ENCODE measurements at places on chromosomes 16 and 17.

DNA sequence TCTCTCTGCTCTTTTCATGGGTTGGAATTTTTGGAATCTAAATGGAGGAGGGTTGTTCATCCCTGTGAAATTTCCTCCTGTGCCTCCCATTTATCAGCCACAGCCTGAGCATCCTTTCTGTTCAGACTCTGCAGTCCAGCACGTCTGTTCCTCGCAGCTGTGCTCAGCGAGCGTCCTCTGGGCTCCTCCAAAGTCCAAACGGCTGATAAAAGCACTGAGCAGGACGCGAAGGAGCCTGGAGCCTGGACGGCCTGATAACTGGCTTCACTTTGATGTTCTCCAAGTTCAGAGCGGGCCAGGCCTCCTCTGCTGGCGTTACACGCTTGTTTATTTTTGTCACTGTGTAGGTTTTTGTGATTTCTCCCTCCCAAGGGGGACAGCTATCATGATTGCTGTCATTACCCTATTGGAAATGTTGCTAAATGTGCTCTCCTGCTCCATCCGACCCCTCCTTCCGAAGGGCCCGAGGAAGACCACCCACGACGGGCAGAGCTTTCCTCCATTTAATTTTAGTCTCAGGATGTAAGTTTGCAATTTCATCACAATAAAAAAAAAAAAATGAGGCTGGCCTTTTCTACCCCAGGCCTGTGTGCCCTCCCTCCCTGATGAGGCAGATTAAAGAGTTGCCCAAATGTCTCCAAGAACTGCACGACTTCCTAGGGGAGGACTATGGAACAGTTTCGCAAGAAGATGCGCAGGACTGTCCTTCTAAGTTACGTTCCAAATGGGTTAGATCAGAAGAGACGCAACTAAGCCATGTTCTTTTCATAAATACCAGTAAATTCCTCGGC, 290.5 kb upstream of the FOXF1 start:
- DNase-seq = no peak

DNA sequence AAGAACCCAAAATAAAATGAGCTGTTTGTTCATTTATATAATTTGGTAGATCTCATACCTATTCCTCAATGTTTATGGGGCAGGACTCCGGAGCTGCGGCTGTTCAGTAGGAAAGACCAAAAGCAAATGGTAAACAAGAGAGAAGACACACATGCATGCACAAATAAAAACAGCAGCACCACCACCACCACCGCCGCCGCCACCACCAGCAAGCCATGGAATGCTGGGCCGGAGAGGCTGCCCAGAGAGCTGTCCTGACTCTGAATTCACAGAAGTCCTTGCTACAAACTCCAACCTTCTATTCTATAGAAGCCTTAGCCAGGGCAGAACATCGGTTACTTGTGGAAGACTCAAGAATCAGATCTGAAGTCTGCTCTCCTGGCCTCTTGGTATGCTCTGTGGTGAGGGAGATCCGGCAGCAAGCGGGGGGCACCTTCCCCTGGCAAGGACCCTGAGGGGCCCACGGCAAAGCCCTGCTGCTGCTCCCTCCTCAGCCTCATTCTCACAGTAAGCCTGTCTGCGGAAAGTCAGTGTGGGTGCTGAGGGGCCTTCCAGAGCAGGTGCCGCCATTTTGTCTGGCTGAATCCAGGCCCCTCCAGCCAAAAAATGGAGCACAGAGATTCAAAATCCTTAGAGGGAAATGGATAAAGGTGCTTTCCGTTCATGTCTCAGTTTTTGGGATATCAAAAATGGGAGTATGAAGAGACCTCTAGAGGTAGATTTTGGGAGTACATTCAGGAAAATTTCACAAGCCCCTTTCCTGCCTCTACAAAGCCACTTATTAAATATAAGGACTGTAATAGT, 6.4 kb upstream of the FOXJ1 start:
- DNase-seq = peak; percentile 30

DNA sequence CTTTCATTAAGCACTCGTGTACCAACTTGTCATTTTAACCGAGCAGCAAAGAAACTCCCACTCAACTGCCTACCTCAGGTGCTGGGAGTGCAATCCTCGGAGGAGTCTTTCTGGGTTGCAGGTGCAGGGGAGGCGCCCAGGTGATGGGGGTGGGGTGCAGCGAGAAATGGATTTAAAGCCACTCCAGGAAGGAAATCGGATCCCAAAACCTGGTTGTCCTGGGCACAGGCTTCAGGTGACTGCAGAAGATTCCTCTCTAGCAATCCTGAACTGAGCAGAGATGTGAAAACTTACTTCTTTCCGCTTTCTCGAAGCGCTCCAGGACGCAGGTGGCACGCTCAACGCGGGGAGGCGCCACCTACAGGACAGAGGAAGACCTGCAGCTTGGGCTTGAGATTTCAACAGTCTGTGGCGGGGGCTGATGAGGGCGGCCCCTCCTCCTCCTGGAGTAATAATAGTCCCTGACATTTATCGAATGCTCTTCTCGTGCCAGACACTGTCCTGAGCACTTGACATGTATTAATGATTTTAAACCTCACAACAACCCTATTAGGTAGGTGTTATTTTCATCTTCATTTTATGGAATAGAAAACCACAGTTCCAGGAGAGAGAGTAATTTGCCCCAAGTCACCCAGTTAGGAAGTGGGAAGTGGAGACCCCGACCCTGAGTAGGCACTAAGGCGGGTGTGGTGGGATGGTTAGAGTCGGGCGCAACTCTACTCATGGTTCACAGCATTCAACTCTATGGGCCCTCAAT, 27.2 kb upstream of the SKAP1 start:
- DNase-seq = peak; percentile 42

DNA sequence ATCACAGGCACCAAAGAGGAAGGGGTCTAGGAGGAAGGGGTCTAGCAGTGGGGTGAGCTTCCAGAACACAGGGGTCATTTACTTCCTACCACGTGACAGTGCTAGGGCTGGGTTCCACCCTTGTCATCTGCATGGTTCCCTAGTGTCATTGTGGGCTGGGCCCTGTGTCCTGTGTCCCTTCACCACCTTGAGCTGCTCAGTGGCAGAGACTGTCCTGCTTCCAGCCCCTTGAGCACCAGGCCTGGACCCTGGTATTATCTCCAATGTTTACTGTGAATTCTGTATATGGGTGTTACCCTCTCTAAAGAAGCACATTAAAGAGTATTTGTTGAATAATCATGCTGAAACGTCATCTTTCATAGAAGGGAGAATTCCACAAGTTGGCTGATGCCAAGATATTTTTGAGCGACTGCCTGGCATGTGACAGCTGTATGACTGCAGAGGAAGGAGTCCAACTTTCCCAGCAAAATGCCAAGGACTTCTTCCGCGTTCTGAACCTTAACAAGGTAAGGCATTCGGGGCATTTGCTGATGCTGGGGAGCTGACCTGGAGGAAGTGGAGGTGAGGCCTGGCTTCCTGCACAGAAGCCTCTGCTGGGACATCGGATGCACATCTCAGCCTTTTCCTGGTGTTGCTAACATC, 5.5 kb downstream of the NARF start:
- DNase-seq = no peak

- DNase-seq = peak; percentile 79
Observed at GRCh38 chr17:35433075-35433894, 985 bp upstream of the SLFN12 start.

DNA sequence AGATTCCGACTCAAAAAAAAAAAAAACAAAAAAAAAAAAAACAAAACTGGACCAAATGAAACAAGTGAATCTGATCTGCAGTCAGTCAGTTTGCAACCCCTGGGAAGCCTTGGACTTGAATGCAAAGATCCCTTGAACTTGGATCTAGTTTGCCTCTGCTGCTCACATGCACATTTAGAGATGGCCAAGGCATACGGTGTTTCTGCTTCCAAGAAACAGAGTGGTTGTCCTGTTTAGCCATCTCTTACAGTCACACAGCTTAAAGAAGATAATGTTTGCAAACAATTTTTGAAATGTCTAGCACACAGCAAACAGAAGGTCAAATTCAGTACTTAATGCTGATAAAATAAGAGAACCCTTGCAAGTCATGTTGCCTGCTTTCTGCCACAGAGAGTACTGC, 4.5 kb downstream of the NDE1 start:
- no peak for DNase-seq

GRCh38 chr16:12826559-12826958, 22.9 kb upstream of the CPPED1 start:
- no peak for DNase-seq

- DNase-seq = no peak
Observed at GRCh38 chr16:65010125-65010524, 111.7 kb downstream of the CDH11 start.

GRCh38 chr17:61496174-61496956, 44.1 kb downstream of the TBX4 start:
- no peak for DNase-seq

- DNase-seq = no peak
Observed at GRCh38 chr17:43750153-43750552, 8.4 kb downstream of the SOST start.

DNA sequence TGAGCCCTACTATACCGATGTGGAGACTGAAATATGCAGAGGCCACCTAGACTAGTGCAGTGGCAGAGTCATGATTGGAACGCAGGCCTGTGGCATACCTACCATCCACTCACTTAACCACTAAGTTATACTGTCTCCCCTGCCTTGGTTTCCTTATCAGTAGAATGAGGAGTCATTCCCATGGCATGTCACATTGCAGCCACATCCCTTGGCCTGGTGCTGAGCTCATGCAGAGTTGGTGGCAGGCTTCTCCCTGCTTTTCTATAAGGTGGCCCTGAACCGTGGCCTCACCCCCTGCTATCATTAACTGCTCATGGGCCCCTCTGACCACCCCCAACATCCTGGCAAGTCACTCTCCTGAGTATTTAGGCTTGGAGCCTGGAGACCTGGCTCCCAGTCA, 212.5 kb downstream of the KATNIP start:
- no peak for DNase-seq

GRCh38 chr16:17964196-17964595, 372.3 kb downstream of the NPIPA8 start:
- DNase-seq = no peak

- DNase-seq = no peak
Observed at GRCh38 chr17:82054351-82055022, 2.8 kb downstream of the GPS1 start.

DNA sequence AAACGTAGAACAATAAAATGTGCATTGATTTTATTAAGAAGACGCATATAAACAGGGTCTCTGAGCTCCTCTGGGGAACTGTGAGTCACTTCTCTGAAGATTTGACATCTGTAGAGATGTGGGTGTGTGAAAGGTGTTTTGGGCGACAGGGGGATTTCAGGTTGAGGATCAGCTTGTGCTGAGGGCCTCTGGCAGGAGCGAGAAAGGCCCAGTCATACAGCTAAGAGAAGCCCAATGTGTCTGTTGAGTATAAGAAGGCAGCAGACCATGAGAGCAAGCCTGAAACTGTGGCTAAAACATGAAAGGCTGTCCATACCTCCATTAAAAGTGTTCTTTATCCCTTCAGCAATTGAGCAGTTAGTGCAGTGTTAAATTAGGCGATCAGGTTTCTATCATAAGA, 406.5 kb upstream of the MON1B start:
- no peak for DNase-seq

- no peak for DNase-seq
Observed at GRCh38 chr16:88638323-88639230, at the start of gene IL17C. TSS of gene IL17C (plus strand) at chr16:88638572. CDS start at chr16:88638642, 70 bp downstream.

DNA sequence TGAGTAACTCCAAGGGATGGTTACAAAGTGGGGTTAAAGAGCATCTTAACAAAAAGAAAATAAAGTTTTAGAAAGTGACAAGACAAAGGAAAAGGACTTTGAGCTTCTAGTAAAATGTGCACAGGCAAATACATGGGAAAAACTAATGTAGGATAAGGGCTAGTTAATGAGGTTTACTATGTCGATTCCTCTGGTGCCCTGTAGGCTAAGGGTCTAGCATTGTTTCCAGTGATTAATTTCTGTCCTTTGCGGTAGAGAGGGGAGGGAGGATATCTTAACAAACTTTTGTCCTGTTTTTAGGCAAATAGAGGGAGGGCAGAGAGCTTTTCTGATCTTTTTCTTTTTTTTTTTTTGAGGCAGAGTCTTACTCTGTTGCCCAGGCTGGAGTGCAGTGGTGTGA, 96.6 kb upstream of the SIAH1 start:
- no peak for DNase-seq

GRCh38 chr16:17270683-17271109, 200.1 kb downstream of the XYLT1 start:
- DNase-seq = no peak

GRCh38 chr16:26708428-26708827, 358.3 kb upstream of the C16orf82 start:
- DNase-seq = no peak

DNA sequence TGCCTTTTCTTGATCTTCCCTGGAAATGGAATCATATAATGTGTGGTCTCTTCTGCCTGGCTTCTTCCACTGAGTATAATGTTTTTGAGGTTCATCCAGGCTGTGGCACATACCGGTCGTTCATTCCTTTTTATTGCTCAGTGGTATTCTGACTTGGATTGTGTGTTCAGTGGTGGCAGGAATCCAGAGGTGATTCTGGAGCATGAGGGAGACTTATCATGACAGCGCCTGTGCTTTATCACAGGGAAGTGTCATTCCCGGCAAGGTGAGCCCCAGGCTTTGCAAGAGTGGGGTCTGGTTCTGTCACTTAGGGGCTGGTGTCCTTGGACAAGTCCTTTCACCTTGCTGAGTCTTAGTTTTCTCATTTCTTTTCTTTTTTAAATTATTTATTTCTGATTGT, 53.0 kb downstream of the IRX3 start:
- no peak for DNase-seq

DNA sequence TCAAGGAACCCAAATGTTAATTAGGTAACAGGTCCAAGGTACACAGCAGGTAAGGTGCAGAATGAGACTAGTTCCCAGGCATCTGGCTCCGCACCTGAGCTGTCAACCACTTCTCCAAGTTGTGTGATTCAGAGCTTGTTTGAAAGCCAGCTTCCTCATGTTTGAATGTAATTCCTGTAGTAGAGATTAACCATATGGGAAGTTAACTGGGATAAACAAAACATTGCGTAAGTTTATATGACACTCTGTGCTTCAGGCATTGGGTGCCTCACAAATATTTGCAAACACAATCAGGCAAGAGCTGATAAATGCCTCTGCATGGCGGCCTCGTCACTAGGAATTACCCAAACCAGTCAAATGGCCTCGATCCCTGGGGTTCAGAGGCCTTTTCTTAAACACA, 27.9 kb upstream of the CPHXL start:
- DNase-seq = no peak

- no peak for DNase-seq
Observed at GRCh38 chr17:65131946-65132345, 5.2 kb upstream of the RGS9 start.

- no peak for DNase-seq
Observed at GRCh38 chr17:78669975-78670518, 92.9 kb upstream of the DNAH17 start.

DNA sequence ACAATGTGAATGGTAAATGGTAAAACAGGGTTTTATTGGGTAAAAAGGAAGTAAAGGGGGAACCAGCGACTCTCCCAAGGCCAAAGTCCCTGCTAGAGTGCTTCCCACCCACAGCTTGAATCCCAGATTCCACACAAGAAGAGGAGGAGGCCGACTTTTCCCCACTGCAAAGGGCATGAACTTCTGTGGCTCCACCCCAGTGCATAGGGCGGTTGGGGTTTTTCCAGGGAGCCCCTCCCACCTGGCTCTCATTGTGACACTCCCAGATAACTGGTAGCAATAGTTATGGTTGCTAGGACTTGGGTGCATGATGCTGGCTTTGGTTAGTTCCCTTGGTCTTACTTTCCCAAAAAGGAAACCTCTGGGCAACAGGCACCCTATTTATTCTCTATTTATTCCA, 666.0 kb upstream of the CA10 start:
- no peak for DNase-seq

- DNase-seq = no peak
Observed at GRCh38 chr16:31002250-31002700, 8.2 kb downstream of the STX1B start.

GRCh38 chr17:70582777-70583176, 413.4 kb downstream of the KCNJ2 start:
- no peak for DNase-seq

- no peak for DNase-seq
Observed at GRCh38 chr16:29745121-29745852, 503 bp downstream of the C16orf54 start.
